ENCODE measurements at places on chromosomes 16 and 17.

DNA sequence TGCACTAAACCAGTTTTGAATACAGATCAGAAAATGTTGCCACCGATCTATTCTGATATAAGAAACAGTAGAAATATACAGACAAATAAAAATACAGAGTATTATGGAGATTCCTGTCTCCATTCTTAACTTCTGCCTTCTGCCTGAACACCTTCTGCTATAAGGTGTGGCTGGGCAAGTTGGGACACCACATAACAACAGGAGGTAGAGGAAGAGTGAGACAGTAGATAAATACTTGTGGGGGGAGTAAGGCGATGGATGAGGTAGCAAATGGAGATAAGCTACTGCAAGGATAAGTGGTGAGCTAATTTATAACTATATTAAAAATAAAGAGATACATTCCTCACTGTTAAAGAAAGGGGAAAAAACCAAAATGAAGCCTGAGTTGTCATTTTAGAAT, 143.7 kb downstream of the CDH8 start:
- DNase-seq, result no peak

DNA sequence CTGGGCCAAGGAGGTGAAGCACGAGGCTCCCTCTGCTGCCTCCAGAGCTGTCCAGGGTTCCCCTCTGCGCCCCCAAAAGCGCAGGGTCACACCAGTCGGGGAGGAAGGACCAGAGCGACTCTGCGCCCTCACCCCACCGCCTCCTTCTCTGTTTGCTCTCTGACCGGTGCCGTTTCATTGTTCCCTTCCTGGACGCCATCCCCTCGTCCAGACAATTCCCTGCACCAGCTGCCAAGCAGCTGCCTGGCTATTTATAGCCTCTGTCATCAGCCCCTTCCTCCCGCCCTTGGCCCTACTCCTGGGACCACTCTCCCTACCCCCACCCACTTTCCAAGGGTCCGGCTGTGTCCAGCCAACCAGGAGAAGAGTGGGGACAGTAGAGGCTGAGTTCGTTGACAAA, 68.8 kb upstream of the CREBBP start:
- DNase-seq, result no peak

DNA sequence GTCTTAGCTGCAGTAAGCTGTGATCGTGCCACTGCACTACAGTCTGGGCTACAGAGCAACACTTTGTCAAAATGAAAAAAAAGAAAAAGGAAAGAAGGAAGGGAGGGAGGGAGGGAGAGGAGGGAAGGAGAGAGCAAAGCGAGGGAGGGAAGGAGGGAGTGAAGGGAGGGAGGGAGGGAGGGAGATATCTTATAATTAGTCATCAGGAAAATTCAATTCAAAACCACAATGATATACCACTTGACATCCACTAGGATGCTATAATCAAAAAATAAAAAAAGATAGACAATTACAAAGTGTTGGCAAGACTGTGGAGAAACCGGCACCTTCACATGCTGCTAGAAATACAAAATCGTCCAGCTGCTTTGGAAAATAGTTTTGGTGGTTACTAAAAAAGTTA, 93.8 kb downstream of the CDC27 start:
- no peak for DNase-seq

GRCh38 chr17:29747660-29748059, 124.9 kb upstream of the CORO6 start:
- no peak for DNase-seq

DNA sequence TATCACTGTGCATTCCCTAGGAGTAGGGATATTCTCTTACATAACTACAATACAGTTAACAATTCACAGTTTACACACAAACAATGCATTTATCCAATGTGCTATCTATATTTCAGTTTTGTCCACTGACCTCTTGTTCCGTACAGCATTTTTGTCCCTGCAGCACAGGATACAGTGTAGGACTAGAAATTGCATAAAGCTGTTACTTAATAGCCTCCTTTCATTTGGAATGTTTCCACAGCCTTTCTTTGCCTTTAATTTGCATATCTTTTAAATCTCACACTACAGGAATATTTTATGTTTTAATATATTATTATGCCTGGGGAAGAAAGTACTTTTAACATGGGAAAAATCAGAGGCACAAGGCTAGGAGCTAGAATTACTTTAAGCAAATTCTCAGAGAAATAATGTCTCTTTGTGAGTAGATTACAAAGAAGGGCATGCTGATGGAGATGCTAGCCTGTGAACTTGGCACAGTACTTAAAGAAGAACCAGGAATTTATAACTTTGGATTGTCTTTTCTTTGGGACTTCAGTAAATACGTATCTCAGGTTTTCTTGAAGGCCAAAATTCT, 144.3 kb downstream of the ITFG1 start:
- DNase-seq, result no peak

DNA sequence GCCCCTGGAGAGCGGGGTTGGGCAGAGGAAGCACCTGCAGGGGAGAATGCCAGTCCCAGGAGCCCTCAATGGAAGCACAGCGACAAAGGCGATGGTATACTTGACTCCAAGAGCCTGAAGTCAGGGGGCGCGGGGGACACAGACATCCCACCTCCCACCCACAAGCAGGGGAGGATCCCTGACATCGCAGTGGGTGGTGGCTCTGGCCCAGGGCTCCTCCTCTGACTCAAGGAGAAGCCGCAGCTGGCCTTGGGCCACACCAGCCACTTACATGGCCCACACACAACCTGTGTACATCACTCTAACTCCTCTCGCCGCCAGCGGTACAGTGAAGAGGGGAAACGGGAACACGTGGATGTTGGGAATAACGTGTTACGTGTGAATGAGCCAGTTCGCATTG, 44.3 kb downstream of the FZD2 start:
- DNase-seq, result no peak

GRCh38 chr17:48530887-48531272, at the start of gene HOXB1:
HOXB1 (minus strand) TSS chr17:48531011; CDS start chr17:48530904, 107 bp downstream.
- DNase-seq, result no peak

- DNase-seq, result no peak
Observed at GRCh38 chr17:39687101-39687545, 734 bp downstream of the PGAP3 start.

DNA sequence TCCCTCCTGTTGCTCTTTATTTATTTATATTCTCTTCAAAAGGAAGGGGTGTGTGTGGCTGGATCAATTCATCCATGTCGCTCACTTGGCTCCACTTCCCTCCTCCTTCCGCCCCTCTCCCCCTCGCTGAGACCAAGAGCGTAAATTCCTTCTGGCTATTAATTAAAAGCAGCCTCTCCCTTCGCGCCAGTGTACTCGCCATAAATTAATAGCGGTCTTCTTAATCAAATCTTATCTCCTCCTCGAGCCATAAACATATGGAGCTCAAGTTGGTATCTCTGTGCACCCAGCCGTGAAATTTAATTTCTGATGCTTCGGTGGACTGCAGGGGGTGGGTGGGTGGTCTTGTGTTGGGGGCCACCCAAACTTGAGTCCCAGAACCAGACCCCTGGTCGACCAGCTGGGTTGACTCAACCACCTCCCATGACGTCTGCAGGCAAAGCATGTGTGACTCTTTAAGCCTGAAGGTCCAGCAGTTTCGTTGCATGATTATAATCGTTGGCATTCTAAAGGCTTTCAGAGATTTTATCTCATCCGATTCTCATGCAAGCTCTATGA, 57.9 kb downstream of the SDK2 start:
- no peak for DNase-seq

DNA sequence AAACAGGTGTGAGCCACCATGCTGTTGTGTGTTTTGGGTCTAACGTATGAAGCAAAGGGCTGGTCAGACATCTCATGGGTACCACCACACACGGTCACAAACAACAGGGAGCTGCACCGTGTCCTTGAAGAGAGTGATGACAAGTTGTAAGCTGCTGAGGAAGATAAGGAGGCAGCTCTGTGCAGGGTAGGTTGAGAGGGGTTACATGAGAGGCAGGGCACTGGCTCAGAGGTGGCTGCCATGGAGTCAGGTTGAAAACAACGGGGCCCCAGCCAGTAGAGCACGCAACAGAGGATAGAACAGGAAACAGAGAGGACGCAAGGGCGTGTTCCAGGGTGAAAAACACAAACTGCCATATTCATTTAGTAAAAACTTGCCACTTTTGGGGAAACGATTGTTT, 52.2 kb downstream of the TRARG1 start:
- no peak for DNase-seq

- DNase-seq, result no peak
Observed at GRCh38 chr16:76035689-76036088, 241.5 kb upstream of the CNTNAP4 start.

GRCh38 chr17:37391146-37391545, 15.4 kb downstream of the C17orf78 start:
- no peak for DNase-seq

DNA sequence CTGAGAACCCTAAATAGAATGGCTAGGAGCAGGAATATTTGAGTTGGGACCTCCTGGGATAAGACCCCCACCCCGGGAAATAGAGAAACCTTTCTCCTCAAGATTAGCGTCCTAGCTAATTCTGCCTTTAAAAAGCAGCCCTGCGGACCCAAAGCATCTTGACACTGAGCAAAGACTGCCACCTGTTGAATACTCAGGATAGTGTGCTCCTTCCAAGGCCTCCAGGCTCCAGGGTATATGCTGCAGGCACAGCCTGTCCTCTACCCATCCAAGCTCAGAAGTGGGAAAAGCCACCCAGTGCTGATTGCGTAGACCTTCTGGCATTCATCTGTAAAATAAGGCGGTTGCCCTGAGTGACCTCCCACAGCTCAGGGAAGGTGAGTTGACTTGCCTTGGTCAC, 456.2 kb upstream of the DYNLRB2 start:
- no peak for DNase-seq

DNA sequence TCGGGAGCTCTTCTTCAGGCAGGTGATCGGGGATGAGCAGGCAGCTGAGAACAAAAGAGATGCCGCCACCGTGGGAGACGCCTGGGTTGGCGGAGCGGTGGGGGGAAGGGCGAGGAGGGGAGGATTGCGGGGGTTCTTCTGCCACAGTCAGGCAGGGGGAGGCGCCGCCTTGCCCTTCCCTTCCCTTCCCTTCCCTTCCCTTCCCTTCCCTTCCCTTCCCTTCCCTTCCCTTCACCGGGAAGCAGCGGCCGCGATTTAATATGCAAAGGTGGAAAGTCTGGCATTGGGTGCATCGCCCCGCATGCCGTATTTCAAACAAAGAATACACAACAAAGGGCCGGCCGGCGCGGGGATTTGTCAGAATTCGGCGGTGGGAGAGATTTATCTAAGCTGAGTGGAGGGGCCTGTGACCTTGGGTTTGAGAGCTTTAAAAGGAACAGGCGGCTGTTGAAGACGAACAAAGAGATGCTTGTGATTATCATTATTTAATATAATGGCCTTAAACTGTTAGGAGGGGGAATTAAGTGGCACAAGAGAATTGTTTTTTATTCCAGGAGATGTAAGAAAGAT, 262.3 kb upstream of the TNRC6C start:
- DNase-seq, result no peak

DNA sequence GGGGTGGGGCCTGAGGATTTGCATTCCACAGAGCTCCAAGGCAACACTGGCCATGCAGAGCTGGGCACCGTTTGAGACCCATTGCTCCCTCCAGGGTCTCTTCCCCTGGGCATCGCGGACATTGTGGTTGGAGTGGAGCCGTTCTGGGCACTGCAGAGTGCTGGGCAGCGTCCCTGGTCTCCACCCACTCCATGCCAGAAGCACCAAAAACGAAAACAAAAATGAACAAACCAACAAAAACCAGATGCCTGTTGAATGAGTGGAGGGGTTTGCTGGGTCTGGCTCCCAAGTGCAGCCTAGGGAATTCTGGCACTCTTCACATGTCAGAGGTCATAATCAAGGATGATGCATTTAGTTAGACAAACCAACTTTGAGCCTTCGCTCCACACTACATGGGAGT, 17.9 kb downstream of the WNT9B start:
- no peak for DNase-seq

DNA sequence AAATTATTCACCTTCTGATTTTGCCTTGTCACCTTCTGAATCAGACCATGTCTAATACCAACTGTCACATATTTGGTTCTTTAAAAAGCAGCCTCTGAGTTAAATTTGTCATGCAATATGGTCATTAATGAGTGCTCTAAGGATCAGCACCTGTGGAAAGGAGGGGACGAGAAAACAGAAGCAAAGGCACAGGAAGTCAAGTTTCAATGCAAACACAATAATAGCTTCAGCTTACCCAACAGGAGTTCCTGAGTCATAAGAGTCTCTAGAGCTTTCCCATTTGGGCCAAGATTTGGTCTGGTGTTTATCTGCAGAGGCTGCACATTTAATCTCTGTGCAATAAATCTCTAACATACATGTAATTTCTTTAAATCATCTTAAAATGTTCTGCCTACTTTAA, 889.8 kb downstream of the CDH8 start:
- no peak for DNase-seq

DNA sequence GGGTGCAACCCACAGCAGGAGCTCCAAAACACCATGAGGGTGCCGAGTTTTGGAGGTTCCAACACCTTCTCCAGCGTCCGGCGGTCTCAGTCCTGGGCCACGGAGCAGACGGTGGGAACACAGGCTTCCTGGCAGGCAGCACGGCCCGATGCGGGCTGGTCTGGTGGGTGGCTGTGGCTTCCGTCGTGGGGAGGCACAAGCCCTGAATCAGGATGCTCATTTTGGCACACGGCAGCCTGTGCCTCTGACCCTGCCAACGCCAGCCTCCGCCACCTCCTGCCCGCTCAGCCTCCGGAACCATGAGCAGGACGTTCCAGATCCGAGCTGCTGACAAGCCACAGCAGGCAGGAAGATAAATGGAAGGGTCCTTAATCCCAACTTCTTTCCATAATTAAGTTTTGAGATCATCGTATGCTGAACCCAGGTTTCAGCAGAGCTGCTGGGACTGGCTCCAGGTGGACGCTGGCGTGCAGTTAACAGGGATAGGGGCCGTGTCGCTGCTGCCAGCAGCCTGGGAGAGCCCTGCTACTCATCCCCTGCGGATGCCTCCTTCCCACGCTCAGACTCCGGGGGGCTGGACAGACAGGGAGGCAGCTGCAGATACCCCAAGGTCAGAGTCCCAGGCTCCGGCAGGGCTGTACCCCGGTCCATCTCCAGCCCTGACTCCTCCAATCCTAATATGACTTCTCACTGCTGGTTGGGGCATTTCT, 136.6 kb downstream of the ENGASE start:
- no peak for DNase-seq

DNA sequence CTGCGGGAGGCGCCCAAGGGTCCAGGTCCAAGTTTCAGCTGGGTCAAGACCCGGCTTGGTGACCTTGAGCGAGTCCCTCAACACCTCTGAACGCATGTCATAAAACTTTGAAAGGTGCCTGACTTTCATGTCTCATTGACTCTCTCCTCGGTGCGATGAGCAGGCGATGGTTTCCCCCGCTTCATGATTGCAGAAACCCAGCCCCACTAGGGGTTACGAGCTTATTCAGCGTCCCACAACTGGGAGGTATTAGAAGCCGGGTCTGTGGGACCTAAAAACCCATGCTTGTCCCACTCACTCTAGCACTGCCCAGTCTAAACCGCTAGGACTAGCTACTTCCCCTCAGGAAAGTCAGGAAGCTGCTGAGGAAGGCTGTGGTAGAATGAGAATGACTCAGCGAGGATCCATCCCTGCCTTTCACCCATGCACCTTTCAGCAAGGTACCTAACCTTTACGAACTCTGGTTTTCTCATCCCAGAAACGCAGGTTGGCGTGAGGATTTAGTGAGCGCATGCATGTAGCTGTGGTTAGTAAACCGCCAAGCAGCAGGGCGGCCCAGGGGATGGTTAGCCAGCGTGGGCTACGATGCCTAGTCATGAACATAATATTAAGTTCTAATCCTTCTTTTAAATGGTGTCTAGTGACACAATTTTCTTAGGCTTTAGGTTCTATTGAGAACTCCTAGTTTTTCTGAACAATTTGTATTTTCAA, 26.2 kb upstream of the RFFL start:
- DNase-seq, result no peak

Measured in NCI-H2107 (cell line).